ENCODE measurements at places on chromosomes 2 and 18.

DNA sequence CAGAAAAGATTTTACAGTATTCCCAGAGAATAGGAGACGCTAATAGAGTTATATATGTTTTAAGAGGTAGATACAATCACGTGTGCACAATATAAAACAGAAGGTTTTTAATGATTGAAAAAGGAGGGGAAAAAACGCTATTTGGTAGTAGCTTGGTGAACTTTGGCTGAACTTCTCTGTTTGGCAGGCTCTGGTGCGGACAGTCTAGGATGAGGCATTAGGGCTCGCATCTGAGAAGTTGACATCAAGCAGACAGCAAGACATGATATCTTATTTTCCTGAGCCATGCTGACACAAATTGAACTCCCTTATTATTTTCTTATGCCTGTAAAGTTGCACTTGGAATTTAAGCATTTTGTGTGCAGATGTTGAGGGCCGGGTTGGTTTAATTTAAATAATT, 176.6 kb downstream of the EN1 start:
- no peak for DNase-seq

DNA sequence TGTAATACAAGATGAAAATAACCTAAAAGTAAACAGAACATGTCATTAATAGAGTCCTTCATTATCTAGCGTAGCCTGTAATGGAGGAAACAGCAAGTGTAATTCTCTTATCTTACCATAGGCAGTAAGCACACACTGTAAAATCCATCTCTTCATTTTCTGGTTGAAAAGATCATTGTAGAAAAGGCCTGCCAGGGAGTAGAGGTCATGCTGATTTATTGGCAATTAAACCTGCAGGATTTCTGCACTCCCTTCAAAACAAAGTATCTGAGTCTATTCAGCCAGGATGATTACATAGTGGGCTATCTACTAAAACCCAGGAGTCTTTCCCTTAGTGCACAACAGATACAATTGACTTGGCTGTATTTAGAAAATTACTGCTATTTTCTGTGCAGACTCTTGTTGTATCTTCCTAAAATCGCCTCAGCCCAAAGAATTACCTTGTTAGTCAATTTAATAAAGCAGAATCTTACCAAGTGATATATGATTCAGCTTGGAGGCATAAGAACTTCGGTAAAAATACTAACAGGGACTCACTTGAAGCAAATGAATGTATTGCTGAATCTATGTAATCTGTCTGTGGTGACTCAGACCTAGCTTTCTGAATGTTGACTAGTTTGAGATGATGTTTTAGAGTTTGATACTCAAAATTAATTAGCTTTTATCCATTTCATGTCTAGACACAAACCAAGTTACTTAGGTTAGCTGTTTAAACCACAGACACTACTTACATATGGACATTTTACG, 250.4 kb upstream of the STON1 start:
- no peak for DNase-seq

GRCh38 chr2:39124746-39125057, 3.9 kb upstream of the SOS1 start:
- DNase-seq = no peak

DNA sequence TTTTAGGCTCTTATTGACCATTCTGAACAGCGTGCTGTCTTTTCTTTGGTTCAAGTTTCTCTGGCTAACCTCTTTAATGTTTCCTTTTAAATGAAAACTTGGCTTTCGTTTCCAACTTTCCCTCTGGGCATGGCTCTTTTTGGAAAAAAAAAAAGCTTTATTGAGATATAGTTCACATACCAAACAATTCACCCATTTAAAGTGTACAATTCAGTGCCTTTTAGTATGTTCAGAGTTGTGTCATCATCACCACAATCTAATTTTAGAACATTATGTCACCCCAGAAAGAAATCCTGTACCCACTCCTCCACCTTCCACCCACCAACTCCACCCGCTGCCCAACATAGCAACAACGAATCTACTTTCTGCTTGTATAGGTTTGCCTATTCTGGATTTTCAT, 322.4 kb downstream of the ADCYAP1 start:
- DNase-seq = no peak

DNA sequence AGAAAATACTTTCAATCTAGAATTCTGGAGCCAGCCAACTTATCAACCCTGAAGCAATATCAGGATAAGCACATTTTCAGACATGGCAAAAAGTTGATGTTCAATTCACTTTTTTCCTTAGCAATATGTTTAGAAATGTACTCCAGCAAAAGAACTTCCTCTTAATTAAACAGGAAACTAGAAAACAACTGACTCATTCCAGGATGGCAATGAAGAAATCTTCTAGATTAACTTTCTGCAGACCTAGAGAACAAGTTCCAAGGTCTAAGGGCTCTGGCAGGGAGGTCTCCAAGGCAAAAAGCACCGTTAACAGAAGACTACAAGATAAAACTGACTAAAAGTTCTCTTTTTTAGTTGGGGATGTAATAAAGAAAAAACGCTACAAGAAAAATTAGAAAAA, 69.2 kb upstream of the VWC2L start:
- no peak for DNase-seq

DNA sequence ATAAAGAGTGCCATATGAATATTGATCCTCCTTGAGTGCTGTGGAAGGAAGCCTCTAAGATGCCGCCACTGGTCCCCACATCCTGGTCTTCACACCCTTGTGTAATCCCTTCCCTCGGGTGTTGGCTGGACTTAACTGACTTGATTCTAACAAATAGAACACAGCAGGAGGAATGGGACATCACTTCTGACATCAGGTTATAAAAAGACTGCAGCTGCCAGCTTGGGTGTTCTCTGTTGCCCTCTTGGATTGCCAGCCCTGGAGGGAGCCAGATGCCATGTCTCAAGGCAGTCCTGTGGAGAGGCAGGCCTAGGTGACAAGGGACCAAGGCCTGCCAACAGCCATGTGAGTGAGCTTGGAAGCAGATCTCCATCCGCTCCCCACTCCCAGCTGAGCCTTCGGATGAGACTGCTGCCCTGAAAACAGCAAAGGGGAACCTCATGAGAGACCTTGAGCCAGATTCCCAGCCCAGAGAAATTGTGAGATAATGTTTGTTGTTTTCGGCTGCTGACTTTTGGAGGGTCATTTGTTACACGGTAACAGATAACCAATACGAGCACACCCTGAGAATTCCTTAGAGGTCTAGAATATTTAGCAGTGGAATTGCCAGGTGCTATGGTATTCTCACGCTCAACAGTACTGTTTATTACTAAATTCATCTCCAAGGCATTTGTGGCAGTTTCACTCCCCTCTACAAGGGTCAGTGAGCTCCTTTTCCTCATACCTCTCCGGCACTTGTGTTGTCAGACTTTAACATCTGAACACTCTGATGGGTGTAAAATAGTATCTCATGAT, 32.5 kb downstream of the HPCAL1 start:
- DNase-seq = no peak

- DNase-seq = no peak
These were observed 120.8 kb downstream of the FAM168B start for GRCh38 chr2:130972410-130972809.

GRCh38 chr2:200042102-200042735, 86.8 kb downstream of the MAIP1 start:
- DNase-seq = no peak

DNA sequence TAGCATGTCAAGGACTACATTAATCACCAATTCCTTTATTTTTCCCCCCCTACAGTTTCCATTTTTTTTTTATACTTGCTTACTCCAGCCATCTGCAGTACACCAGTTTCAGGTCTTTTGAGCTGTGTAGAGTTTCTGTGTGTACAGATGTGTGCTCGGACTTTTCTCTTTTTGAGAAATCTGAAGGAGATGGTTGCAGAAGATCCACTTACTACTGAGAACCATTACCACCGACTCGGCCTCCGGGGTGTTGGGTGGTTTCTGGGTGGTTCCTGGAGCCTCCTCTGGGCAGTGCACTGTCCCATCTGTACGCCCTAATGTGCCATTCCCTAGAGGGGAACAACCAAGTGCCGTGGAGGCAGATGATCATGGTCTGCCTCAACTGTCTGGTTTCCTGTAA, 15.4 kb upstream of the LYPD6B start:
- DNase-seq = no peak

DNA sequence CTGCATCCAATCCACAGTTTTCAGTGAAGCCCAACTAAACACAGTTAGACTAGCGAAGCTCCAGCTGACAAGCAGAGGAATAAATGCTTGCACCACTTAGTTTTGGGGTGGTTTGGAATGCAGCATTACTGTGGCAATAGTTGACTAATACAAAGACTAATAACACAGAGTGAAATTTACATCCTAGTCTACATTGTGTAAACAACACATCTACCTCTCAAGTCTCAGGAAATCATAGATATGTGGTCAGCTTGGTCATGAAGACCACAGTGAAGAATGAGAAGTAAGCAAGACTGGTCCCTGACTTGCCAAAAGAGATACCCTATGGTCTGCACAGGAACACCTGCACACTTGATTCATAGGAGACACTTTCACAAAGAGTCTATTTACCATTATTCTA, 155.1 kb upstream of the TANK start:
- DNase-seq = no peak

- no peak for DNase-seq
These were observed 35.7 kb downstream of the GNAL start for GRCh38 chr18:11724781-11725180.

- DNase-seq = no peak
These were observed 150.7 kb downstream of the RAB3GAP1 start for GRCh38 chr2:135202751-135203150.

DNA sequence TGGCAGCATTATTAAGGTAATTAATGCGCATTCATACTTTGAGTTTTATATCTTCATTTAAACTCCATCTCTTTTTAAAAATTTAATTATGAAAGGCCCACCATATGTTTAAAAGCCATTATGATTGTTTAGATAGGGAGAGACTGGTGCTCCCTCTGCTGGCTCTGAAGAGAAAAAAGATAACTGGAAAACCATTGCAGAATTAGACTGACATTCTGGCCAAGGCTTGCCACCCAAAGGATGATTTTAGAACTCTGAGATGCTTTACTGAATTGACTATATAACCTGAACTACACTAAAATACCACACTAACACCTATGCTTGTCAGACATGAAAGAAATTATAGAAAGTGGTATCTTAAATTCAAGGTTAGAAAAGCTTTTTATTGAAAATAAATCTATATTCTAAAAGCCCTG, 127.6 kb upstream of the SPOPL start:
- peak; percentile 4 for DNase-seq

DNA sequence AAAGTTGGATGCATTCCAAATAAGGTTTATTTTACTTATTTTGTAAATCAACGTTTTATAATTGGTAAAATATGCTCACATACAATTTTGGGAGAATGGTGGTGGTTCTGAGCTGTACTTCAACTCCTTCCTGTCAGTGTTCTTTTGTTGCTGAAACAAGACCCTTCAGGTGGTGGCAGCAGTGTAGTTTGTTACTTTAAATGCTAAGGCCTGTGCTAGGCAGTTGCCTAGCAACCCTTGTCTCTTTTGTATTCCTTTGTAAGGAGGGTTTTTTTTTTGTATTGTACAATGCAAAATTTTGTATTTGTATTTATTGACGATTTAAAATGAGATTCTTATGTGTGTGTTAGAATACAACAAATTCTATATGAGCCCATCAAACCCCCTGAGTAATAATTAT, 166.0 kb upstream of the FAM98A start:
- peak; percentile 15 for DNase-seq

DNA sequence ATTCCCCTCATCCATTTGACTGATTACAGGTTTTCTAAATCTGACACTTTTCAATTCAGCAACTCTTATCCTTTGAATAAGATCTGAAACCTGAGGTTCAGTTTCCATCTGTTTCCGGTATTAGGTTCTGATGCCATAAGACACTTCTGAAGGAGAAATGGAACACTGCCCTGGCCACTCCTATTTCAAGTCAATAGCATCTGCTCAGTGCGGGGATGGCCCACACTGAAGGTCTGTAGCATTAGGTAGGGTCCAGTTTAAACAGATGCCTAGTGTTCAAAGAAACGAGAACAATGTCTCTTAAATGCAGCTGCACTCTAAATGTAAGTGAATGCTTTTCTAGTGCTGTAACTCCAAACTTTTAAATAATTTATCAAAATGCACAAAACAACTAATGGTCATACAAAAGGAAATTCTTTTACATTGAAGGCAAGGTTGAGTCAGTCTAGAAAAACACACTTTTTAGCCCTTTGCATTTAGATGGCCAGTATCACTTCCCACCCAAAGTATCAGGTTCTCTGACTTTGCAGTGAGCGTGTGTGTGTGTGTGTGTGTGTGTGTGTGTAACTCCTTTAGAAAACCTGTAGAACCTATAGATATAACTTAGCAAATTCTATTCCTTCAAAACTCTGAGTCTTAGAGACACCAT, 78.2 kb downstream of the STK39 start:
- DNase-seq = no peak

DNA sequence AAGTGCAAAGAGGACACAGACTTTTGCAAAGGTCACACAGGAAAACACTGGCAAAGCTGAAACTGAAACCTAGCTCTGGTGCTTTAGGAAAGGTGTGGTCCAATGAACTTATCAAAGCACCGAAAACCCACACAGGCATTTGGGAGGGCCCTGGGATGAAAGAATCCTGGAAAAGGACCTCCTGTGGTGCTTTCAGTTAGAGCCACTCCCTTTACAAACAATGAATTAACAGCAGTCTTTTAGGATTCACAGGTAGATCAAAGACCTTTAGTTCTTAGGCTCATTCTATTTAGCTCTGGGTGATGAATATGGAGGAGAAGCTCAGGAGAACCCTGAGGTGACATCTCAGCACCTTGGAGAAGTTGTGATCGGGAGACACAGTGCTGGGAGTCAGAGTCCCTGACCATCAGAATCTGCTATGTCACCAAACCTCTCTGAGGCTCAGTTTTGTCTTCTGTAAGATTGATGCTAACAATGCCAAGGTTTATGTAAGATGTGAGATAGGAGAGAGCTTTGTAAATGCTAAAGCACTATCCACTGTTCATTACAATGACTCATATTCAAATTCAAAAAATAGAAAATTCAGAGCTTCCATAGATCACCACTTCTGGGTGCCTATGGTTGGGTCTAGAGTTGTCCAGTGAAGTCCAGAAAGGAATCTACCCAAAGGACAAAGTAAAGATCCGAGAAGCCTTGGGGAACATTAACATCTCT, 39.3 kb downstream of the VSNL1 start:
- DNase-seq = no peak

DNA sequence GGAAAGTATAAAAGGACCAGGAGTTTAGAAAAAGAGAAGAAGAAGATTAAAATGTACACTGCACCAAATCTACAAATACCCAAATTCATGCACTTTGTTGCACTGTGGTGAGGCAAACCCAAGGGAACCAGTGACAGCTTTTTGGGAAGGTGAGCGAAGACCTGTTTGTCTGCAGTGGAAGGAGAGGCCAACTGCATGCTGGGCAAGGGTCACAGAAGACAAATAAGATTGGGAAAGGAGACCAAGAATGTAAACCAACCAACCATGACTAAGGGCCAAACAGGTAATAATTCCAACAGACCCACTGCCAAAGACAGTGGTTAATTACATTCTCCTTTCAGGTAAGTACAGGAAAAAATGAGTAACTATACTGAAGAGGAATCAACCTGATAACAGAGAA, 202.8 kb downstream of the STK39 start:
- no peak for DNase-seq

- DNase-seq = no peak
These were observed 41.7 kb downstream of the AKAIN1 start for GRCh38 chr18:5155218-5155906.

All from CMK (cell line).